Dorsolateral prefrontal cortex (tissue), 122 donors: ENCODE measurements at places on chromosomes 2 and 18.

DNA sequence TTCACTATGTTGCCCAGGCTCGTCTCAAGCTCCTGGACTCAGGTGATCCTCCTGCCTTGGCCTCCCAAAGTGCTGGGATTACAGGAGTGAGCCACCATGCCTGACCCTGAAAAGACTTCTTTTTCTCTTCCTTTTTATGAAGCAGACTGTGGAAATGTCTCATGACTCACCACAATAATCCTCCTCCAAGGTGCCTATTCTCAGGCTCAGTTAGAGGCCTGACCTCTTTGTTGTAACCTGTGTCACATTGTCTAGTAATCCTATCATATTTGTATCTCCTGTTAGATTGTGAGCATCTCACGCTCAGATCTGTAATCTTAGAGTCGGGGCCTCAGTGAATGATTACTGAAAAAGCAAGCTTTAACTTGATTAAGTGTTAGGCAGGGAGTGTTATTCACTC, 18.3 kb upstream of the TAF4B start:
- no peak for DNase-seq

- DNase-seq, result no peak
These were observed 281.9 kb downstream of the ZEB2 start for GRCh38 chr2:144237830-144238627.

DNA sequence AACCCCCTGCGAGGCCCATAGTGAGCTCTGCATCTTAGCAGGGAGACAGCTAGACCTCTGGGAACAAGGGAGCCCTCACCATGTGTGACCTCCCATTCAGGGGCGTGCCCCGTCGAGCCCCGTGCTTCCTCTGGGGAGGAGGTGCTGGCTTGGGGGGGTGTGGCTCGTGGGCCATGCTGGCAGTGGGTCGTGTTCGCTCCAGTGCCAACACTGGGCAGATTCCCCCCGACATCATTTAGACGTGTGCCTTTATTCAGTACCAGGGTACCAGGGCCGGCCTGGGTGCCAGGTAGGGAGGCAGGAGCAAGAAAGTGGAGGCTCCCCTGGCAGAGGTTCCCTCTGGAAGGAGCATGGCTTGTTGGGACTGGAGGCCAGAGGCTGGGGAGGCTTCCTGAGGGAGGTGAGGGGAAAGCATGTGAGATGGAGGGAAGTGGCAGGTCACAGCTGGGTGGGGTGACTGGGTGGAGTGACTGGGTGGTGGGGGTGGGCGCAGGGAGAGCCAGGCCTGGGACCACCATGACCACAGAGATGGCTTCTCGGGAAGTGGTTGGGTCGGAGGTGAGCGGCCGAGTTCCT, 15.2 kb downstream of the GPC1 start:
- no peak for DNase-seq

DNA sequence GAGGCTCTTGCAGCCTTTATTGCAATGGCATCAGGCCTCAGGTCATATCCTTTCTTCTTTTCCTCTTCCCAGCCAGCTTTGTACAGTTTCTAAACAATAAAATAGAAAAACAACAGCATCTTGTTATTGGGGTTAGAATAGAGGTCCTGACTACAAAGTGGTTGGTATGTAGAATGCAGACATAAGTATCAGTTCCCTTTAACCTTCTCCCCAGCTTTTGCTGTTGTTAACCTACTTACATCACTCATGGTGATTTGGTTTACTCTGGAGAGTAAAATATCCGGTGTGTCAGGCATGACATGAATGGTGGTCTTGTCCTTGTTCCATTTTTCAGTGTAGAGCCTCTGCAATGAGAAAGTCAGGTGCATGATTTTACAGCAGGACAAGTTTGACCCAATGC, 69.8 kb downstream of the NEB start:
- DNase-seq, result no peak

GRCh38 chr2:170073288-170073687, 104.7 kb upstream of the MYO3B start:
- peak; percentile 56 for DNase-seq

GRCh38 chr2:161343235-161343634, 35.0 kb downstream of the PSMD14 start:
- no peak for DNase-seq

GRCh38 chr2:237276716-237277490, 137.1 kb downstream of the COL6A3 start:
- DNase-seq, result no peak

DNA sequence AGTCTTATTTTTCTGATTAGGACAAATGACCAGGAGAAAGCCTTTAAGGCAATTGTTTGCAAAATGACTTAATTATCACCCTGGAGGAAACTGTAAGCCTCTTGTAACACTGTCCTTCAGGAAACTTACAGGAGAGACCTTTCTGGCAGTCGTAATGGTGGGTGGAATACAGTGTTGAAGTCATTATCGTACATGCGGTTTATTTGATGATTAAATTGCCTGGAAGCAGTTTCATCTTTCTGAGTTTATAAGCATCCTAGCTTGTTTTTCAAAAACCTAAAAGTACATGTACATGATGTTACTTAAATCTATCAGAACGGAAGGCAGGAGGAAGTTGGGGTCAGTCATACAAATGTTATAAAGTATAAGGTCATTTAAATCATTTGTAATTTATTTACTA, 86.2 kb upstream of the RAB27B start:
- DNase-seq, result no peak

GRCh38 chr2:205543937-205544702, 138.2 kb upstream of the NRP2 start:
- no peak for DNase-seq

- peak; percentile 80 for DNase-seq
These were observed 82.8 kb upstream of the REV1 start for GRCh38 chr2:99572373-99573164.

DNA sequence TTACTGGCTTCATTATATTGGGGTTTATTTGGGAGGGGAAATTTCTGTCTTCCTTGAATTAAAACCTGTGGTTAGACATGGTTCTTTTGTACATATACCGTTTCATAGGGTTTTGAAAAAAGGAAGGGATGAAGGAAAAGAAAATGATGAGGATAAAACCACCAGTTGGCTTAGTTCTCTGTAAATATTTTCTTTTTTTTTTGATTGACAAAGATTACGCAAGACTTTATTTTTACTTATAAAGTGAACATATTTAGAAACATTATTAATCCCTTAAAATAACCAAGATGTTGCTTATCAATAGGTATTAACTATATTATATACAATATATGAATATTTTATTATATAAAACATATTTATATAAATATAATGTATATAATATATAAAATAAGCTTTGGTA, 45.1 kb upstream of the TUBA3E start:
- no peak for DNase-seq

DNA sequence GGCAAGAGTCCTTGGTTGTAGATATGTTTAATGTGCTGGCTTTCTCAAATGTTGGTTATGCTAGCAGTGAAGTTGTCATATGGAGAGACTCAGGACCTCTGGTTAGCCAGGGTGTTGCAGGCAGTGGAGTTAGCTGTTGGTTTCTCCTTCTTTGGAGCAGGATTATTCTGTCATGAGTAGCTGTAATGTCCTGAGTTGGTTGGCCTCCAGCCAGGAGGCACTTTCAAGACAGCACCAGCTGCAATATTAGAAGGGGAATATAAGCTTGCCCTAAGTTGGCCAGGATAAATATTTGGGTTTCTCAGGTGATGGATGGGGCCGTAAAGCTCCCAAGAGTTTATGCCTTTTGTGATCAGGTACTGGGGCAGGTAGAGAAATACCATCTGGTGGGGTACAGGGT, 65.5 kb downstream of the MSTN start:
- DNase-seq, result no peak

GRCh38 chr18:53147472-53147871, 807.5 kb downstream of the DCC start:
- DNase-seq, result no peak

DNA sequence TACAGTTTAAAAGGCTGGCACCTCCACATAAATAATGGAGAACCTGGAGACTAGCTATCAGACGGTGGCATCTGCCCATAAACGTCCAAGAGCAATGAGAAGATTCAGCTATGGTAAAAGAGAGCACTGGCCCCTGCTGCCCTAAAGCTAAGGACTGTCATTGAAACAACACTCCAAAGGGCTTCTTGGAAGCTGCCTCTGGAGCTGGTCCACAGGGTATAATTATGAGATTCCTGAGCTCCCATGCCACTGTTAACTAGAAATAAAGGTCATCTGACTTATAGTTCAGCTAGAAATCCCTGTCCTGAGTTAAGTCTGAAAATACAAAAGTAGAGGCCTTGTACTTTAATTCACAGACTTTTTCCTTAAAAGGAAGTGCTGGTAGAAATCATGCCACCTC, 39.9 kb upstream of the RBMS1 start:
- DNase-seq, result no peak

DNA sequence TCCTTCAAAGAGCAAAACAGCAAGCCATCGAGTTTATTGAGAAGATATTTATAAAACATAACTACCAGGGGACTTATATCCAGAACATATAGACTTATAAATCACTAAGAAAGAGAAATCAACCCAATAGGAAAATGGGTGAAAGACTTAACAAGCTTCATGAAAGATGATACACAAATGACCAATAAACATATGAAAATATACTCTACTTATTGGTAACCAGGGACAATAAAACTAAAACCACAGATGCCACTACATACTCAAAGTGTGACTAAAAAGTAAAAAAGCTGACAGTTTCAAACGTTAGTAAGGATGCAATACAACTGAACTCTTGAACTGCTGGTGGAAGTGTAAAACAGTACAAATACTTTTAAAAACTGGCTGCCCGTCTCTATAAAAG, 154.3 kb downstream of the TMEM163 start:
- no peak for DNase-seq

DNA sequence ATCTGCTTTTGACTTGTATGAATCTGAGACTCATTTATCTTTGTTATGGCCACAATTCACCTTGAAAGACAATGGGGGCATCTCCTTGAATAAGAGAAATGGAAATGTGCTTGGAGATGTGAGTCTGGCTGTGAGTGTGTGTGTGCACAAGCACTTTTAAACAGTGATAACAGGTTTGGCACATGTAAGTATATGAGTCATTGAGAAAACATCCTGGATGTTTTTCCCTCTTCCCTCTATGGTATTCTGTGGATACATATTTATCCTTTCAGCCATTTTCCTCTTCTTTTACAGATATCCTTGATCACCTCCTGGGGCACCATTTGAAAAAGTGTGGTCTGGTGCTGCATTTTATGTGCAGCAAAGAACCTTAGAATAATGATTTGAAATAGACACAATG, 317.3 kb upstream of the THUMPD2 start:
- no peak for DNase-seq

- no peak for DNase-seq
These were observed 506.6 kb upstream of the SPHKAP start for GRCh38 chr2:228688007-228688645.

DNA sequence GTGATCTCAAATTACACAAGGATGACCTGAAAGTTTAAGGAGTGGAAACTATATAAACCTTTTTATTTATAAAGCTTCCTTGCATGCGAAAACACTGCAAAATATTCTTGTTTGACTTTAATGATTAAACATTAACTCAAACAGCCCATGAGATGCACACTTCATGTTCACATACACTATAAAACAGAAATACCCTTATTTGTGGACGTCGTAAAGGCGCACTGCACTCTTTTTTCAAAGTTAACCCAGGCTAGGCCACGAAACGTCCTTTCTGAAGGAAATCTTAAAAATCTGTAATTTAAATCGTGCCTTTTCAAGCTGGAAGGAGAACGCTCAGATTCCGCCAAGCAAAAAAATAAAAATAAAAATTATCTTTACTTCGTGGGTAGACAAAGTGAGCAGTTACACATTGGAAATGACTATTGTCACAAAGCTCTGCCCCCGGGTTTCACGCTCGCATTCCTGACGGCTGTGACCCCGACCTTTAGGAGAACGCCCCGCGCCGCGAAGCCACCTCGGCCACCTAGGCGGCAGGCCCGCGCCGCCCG, 728 bp downstream of the FAM168B start:
- DNase-seq, result no peak

- no peak for DNase-seq
These were observed 39.2 kb downstream of the IL1R2 start for GRCh38 chr2:102030855-102031527.

GRCh38 chr18:65093346-65093745, 657.5 kb upstream of the CDH7 start:
- DNase-seq, result no peak

DNA sequence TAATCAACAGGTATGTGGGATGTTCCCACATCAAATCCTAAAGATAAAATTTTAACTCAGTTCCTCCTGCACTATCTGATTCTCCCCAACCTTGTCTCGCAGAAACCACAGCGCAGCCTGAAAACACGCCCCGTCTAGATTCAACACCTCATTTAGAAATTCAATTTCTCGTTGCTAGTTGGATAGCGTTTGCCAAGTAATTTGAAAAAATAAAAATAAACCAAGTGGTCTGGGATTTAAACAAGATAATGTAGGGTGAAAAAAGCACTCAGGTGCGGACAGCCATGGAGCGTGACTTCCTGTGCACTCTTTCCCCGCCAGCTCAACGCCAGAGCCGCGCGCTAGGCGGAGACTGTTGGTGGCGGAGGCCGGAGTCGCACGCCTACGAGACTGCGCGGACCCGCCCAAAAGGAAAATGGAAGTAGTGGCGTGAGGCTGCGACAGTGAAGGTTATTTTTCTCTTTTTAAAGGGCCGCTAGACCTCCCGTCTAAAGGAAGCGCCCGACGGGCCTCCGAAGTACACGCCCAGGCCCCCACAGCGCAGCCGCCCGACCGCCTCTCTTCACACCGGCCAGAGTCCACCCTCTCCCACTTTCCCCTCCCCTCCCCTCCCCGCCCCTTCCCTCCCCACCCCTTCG, 615 bp upstream of the CCNT2 start:
- DNase-seq, result peak; percentile 85

- DNase-seq, result no peak
These were observed 62.8 kb downstream of the TMEM237 start for GRCh38 chr2:201580486-201580885.

DNA sequence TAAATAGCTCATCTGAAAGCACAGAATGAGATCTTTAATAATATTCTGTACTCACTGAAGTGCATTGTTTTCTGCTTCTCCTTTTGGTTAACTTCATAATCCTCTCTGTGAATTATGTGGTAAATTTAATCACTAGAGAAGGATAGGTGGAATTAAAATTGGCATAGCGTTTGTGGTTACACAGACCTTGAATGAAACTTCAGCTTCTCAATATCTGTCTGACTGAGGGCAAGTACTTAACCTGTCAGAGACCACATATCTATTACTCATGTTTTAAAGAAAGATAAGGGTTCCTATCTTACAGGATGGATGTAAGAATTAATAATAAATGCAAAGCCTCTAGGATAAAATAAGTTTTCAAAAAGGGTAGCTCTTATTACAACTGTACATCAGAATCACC, 861.8 kb downstream of the TRIB2 start:
- no peak for DNase-seq

DNA sequence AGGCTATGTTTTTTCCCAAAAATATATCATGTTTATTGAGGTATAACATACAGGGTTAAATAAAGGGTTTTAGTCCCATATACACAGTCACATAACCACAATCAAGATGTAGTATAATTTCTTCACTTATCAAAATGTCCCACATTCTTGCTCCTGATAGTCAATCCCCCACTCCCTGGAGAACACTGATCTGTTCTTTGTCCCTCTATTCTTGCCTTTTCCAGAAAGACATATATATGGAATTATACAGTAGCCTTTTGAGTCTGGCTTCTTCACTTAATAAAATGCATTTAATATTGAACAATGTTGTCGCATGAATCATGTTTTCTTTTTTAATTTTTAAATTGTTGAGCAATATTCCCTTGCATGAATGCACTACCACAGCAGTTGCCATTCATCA, 1059.7 kb downstream of the TSN start:
- DNase-seq, result no peak
